ENCODE measurements at places on chromosomes 16 and 17.

GRCh38 chr17:33803199-33803685, 451.8 kb upstream of the CCL2 start:
- DNase-seq = no peak

DNA sequence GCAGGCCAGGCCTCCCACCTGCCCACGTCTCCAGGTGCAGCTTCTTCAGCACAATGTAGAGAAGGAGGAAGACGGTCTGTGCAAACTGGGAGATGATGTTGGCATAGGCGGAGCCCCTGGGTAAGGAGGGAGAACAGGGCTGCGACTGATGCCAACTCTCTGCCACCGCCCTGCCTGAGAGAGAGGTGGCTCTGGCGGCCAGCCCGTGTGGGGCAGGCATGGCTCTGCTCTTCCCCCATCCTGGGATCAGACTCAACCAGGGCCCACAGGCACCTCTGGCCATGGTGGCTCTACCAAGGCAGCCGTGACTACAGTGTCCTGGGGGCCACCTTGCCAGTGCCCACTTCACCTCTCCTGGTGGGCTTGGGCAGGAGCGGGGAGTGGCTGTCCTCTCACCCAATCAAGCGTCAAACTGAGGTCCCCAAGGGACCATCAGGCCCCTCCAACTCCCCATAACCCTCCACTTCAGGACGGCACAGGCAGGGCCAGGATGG, 8.6 kb downstream of the SLC47A2 start:
- DNase-seq = no peak

GRCh38 chr17:37197336-37197735, 178.4 kb upstream of the C17orf78 start:
- no peak for DNase-seq

- DNase-seq = no peak
These were observed 123.5 kb downstream of the PRKCA start for GRCh38 chr17:66425756-66426396.

DNA sequence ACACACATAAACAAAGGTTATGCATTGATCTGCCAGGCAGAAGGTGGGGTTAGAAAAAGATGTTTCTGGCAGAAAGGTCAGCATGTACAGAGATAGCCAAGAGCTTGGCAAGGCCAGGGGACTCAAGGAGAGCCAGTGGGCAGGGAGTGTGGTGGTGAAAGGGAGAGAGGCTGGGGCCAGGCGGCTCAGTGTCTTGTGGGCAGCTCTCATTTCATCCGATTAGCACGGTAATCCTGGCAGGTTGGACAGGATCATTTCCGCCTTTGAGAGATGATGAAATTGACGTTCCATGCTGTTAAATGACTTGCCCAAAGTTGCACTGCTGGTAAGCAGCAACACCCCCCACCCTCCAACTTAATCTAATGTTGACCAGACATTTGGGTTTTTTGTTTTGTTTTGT, 3.6 kb downstream of the CHD9 start:
- DNase-seq = no peak

DNA sequence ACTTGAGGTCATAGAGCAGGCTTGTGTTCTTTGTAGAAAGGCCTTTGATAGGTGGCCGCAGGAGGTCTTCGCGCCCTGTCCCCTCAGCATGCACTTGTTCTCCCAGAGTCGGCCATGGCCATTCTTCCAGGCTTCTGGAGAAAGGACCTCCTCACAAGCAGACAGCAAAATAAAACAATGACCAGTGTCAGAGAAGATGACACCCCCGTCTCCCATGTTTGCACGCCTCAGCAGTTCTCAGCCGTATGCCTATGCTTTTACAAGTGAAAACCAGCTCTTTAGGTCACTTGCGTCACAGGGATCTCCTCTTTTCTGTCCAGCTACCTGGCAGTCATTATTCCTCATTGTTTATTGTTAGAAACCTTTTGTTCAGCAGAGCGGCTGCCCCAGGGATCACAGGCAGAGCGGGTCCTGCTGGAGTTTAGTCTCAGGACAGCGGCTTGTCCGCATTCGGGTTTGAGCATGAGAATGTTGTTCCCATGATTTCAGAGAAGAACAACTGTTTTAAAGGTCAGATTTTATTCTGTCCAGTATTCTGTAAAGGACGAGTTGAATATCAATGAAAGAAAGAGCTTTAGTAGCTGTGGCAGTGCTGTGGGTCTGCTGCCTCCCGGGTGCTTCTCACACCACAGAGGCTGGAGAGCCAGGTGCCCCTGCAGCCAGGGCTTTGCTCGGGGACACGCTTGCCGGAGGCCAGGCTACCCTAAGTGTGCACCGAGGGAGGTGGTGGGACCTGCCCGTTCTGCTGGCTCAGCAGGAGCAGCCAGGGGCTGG, 123.9 kb downstream of the RPTOR start:
- DNase-seq = no peak

DNA sequence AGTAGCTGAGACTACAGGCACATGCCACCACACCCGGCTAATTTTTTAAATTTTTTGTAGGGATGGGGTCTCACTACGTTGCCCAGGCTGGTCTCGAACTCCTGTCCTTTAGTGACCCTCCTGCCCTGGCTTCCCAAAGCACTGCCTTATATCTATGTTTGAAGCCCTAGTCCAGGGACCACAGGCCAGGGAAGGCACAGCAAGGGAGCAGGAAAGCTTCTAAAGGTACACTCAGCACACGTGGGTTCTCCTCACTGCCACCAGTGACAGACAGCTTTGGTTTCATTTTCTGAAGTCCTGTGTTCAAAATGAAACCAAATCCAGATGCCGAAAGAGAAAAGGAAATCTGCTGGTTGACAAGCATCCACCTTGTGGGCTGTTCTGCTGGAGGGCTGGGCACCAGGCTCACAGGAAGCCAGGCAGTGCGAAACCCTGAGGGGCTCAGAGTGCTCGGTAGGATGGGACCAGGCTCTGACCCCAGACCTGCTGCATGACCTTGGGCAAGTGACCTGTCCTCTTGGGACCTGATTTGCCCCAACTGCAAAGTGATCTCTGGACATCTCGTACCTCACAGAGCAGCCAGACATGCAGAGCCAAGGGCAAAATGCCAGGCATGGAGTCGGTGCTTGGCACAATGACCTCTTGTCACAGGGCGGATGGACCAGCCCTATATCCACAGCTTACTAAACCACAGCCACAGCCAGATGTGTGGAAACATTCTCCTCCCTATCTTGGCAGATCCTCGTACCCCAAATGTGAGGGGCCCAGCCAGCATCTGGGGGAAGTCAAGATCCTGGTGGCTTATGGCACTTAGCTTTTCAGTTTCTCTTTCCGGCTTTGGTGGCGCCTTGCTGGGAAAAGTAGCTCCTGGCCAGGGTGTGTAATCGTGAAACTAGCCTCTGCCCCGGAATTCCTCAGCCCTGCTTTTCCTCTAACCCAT, 2.8 kb upstream of the SOCS1 start:
- DNase-seq = no peak

DNA sequence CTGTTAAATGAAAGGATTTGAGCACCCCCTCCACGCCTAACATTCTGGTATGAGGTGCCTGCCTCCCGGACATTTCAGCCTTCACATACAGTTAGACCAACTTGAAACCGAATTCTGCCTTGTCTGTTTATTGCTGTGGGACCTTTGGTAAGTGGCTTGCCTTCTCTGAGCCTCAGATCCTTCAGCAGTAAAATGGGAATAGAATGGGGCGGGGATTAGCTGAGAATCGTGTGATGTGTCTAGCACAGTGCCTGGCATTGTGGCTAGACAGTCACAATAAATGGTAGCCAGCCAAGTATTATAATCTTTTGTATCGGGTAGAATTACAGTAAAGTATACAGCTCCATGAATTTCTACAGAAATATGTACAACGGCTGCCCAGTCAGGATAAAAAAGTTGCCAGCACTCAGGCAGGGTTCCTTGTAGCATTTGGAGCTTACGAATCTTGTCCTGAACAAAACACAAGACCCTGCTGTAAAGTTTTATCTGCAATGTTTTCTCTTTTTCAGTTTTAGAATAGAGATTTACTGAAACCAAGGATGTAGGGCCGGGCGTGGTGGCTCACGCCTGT, 786 bp downstream of the TMC7 start:
- DNase-seq = no peak

GRCh38 chr16:49466529-49466831, 92.9 kb downstream of the C16orf78 start:
- no peak for DNase-seq

GRCh38 chr17:19285213-19285900, 48.2 kb downstream of the EPN2 start:
- no peak for DNase-seq

- DNase-seq = no peak
These were observed 59.1 kb upstream of the ELAC2 start for GRCh38 chr17:13076905-13077304.

GRCh38 chr16:24635900-24636610, 93.4 kb upstream of the TNRC6A start:
- peak; percentile 10 for DNase-seq

- no peak for DNase-seq
These were observed 68.6 kb upstream of the KIFC3 start for GRCh38 chr16:57870753-57871454.

- no peak for DNase-seq
These were observed 23.9 kb upstream of the NOS2 start for GRCh38 chr17:27824176-27824715.

DNA sequence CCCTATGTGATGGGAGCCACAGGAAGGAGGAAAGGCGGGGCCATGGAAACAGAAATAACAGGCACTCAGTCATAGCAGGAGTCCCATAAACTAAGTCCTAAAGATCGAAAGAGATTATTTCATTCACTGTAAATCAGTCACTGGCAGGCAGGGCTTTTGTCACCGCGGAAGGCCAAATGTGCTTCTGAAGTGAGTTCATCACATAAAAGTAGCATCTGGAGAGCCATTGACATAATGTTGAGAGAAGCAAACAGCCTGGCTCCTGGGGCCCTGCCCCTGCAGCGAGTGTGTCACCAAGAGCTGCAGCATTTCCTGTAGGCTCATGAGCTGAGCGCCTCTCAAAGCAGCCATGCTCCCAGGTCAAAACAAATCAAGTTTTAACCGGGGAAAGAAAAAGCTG, 476.2 kb downstream of the HAPSTR1 start:
- no peak for DNase-seq

- no peak for DNase-seq
These were observed 383.0 kb downstream of the CPPED1 start for GRCh38 chr16:12420661-12421209.

DNA sequence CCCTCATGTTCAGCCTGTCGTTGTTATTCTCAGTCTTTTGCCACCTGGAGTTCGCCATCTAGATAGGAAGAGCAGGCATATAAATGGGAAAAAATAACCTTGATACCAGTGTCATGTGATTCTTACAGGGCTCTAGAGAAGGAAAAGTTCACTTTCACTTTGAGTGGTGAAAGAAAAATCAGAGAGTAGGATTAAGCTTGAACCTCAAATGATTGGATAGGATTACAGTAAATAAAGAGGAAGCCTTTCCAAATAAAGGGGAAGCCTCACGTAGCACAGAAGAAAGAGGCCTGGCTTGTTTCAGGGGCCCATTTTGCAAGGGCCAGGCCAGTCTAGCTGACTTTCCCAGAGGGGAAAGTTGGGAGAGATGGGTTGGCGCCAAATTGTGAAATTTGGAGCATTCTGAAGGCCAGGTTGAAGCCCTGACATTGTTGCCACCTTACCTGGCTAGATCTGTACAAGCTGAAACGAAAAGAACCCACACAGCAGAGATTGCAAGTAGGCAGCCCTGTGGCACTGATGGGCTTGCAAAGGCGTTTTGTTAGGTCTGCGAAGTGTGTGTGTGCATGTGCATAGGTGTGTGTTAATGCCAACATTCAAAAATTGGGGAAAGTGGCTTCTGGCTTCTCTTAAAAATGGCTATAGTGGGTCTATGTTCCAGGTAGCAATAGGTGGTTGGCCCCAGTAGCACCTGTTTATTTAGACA, 38.8 kb downstream of the TMC6 start:
- no peak for DNase-seq

DNA sequence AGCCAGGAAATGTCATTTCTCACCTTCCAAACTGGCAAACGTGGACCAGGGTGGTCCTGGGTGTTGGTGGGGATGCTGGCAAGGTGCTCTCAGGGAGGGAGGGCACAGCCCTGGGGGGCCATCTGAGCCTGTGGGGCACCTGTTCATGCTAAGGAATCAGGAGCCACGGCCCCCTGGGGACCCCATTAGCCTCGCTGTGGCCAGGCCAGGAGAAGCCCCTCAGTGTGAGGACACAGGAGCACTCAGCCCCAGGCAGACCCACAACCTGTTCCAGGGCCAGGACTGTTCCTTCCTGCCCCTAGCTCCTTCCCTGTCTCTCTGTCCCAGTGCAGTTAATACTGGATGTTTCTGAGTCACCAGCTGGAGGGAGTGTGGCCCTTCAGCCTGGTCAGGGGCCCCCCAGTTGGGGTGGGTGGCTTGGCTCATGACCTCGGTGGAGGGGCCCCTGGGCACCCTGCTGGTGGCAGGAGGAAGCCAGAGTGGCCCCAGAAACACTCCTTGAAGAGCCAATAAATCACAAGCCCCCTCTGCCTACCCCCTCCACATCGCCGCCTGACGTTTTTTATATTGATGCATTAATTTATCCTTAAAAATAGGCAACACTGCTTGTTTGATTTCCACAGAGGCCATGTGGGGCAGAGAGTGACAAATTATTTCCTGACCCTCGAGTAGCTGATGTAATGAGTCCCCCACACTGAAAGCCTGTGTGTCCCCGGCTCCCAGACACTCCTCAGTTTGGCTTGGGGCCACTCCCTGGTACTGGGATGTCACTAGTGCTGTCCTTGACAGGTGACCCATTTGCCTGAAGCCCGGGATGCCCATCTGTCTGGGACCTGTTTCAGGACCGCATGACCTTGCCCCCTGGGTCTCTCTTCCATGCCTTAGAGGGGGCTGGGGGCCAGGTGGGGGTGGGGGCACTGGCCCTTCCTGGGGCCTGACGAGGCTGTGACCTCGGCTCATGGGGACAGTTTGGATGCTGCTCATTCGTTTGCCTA, 22.3 kb downstream of the ACTG1 start:
- DNase-seq = no peak

DNA sequence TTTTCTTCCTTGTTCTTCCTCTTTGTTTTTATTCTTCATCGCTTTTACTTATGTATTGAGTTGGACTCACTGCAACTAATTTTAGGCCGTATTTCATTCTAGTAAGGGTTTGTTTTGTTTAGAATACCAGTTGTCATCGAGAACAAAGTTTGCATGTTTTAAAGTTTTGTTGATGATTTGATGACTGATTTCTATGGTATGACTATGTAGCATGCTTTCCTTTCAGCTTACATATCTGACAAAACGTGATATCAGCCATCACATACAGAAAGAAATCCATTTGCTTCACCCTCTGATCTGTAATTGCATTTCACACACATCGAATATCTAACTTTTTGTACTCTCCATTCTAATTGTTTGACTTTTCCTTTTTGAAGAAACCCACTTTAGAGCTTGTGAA, 4.0 kb downstream of the PRKCA start:
- no peak for DNase-seq

GRCh38 chr16:50289950-50290764, 23.8 kb downstream of the ADCY7 start:
- no peak for DNase-seq

- no peak for DNase-seq
These were observed 3.8 kb upstream of the RPL26 start for GRCh38 chr17:8386841-8387240.

Data from right renal pelvis (tissue), 4 donors.